ENCODE measurements at places on chromosomes 12 and 14. TPM values are rescaled to one million over a fixed set of nuclear protein-coding genes. Genes with fewer than 3 reads are reported as not detected.

GRCh38 chr12:48947727-48948126 lies 9.6 kb downstream of the ARF3 start:
- DNase-seq, result no peak

The OTX2 gene
- not detected for total RNA-seq

DNA sequence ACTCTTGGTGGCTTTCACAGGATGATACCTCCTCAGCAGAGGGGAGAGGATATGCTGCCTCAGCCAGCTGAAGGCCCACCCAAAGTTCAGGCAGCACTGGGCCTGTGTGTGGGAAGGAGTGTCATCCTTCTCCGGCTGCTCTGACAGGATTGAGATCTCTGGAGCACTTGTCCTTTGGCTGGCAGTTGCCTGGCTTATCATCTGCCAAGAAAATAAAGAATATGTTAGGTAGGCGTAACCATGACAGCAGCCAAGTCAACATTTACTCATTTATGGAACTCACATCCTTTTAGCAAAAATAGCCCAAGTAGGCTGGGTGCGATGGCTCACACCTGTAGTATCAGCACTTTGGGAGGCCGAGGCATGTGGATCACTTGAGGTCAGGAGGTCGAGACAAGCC lies 68.5 kb downstream of the PPFIBP1 start:
- peak; percentile 96 for DNase-seq

The FKBP3 gene
- total RNA-seq, result 58.5 TPM

- DNase-seq, result peak; percentile 70
Measured at GRCh38 chr14:61927520-61927919, 165.3 kb downstream of the SNAPC1 start.

DNA sequence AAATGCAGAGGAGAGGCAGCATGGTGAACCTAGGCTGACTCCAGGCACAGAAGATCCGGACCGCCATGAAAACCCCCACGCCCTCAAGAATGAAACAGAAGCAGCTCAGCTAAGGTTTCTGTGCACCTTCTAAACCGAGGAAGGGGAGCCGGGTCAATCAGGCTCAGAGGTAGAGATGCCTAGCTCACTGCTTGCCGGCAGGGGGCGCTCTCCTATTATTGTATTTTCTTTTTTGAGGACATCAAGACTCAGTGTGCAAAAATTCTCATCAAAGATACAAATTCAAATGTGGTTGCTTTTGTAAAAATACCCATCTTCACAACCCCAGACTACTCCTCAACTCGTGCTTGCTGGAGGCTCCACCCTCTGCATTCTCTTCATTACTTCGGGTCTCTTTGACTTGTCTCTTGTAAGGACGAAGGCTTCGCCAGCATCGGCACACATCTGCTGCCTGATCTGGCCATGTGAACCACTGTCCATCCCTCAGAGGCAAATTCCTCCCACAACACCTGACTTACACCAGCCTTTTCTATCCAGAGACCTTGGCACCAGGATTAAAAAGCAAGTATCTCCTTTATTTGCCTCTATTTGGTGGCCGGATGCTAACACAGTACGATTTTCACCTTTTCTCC lies 33.4 kb upstream of the RNASE3 start:
- DNase-seq, result peak; percentile 27

The FGF6 gene
- total RNA-seq, result not detected

The TAS2R42 gene
- not detected for total RNA-seq

The SLC25A47 gene
- not detected for total RNA-seq

The PSMD9 gene
- total RNA-seq, result 88.2 TPM

The SLC10A1 gene
- total RNA-seq, result not detected

DNA sequence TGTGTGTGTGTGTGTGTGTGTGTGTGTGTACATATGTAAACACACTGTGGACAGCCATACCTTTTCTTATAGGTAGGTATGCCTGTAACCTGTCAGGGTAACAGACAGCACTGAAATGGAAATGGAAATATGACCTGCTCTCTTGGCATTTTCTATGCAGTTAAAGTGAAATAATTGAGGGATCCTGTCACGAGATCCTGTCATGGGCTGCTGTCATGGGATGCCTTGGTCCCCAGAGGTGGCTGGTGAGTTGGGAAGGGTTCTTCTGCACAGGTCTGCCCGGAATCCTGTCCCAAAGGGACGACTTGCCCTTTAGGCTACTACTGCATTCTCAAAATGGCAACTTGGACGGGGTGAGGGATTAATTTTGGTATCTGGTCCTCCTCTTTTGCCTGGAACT lies 47.3 kb downstream of the ELK3 start:
- DNase-seq, result no peak

DNA sequence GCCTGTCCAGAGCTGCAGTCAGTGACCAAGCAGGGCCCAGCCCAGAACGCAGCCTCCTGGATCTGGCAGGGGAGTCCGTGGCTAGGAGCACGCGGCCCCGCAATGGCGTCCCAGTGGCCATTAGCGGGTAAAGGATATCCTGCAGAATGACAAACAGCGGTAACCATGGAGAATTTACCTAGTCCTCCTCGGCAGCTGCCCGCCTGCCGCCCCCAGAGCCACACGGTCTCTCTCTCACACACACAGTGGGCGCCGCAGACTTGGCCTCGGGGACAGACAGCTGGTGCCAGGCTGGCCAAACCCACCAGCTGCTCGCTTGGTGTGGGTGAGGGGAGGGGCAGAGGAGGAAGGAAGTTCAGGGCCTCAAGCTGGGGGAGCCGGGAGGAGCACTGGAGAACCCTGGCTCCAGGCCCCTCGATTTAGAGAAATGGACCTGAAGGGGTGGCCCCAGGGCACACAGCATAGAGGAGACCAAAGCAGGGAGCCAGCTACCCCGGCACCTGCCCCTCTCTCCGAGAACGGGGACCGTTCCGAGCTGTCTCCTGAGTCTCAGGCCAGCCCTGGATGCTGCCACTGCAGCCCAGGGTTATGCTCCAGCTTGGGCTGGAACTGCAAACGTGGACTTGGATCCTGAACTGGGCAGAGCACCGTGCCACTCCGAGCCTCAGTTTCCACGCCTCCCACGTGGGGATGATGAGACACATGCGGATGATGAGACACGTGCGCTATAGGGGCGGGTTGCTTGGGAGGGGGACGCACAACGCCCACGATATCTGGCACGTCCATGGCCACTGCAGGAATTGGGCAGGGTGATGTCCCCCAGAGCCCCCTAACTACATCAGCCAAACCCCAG lies 3.4 kb downstream of the CDK2AP1 start:
- DNase-seq, result no peak

- no peak for DNase-seq
Measured at GRCh38 chr12:126791122-126791521, 1475.8 kb upstream of the TMEM132C start.

DNA sequence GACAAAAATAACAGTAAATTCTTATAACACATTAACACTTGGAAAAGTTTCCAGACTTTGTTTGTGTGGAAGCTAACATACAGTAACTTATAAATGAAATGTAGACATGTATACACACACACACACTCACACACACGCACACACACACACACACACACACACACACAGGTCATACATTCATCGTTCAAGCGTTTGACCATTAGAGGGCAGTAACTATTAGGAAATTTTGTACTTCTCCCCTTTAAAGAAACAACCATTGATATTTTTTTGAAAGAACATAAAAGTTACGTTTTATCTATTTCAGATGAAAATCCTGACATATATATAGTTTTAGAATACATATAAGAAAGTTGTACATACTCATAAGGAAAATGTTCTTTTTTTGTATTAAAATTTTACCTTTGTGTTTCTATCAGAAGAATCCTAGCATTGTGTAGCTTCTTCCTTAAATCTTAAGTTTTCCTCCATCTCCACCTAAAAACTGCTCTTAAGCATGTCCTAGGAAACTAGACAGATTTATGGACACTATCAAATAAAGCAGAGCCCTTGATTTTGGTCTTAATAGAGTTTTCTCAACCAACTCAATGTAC lies 29.0 kb downstream of the PTPRQ start:
- peak; percentile 62 for DNase-seq

DNA sequence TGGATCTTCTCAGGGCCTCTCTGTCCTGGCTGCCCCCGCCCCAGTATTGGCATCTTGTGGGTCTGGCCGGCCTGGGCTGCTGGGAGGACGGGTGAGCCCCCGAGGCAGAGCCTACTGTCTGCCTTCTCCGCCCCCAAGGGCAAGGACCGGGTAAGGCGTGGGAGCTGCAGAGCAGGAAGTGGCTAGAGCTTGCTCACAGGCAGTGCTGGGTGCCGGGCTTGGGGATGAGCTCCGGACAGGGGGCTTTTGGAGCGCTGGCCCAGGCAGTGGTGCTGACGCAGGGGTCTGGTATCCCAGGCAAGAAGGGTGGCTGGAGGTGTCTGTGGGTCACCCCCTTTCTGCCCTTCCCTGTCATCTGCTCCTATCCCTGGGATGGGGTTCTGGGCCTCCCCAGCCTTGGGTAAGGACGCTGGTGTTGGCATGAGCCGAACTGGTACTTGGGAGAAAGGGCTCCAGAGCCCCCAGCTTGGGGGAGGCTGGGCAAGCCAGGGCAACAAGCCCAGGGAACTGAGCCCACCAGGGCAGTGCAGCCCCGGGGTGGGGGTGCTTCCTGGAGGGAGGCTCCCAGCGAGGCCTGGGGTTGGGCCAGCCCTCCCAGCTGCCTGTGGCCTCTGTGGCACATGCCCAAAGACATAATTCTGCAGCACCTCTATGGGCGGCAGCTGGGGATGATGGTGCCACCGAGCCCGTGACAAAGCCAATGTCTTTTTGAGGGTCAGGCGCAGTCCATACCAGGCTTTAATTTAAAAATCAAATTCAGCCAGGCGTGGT lies 126.3 kb downstream of the KIF26A start:
- no peak for DNase-seq

DNA sequence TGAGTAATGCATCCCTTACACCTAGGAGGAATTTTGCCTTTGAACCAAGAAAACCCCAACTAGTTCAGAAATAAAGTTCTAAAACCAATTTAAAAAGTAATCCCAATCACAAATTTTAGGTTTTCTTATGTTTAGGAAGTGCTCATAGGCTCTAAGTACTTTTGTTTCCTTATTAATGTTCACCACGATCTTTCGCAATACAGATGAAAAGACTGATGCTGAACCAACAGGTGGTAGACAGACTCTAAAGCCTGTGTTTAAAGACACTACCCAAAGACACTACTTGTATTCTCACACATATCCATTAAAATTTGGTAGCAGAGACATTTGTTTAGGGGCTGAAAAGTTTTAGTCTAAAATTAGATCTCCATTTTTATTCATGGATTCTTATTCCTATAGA lies 10.6 kb upstream of the PHLDA1 start:
- no peak for DNase-seq

GRCh38 chr14:55347040-55347439 lies 64.6 kb downstream of the ATG14 start:
- DNase-seq, result no peak

- DNase-seq, result no peak
Measured at GRCh38 chr12:52022841-52023181, 16.1 kb downstream of the TAMALIN start.

GRCh38 chr12:4825011-4825858 lies 84.5 kb upstream of the KCNA1 start:
- DNase-seq, result no peak

Data from mammary epithelial cell (primary cell).